Neuronal stem cell (in vitro differentiated cells): ENCODE measurements at places on chromosomes 12 and 14.

- no peak overlapping the region for H3K27ac ChIP-seq
- H3K27me3 ChIP-seq, result no peaks in the 10 kb centered on the region
- H3K36me3 ChIP-seq, result no peaks in the 10 kb centered on the region
- H3K4me3 ChIP-seq, result no peak overlapping the region
Observed at GRCh38 chr14:22505697-22506377, 83.2 kb downstream of the DAD1 start.

- H3K27me3 ChIP-seq, result no peaks in the 10 kb centered on the region
- H3K4me1 ChIP-seq, result no peaks in the 10 kb centered on the region
- no peak for DNase-seq
- H3K4me3 ChIP-seq, result no peak overlapping the region
- no peak overlapping the region for H3K27ac ChIP-seq
Observed at GRCh38 chr12:31272607-31273225, 53.2 kb downstream of the SINHCAF start.

DNA sequence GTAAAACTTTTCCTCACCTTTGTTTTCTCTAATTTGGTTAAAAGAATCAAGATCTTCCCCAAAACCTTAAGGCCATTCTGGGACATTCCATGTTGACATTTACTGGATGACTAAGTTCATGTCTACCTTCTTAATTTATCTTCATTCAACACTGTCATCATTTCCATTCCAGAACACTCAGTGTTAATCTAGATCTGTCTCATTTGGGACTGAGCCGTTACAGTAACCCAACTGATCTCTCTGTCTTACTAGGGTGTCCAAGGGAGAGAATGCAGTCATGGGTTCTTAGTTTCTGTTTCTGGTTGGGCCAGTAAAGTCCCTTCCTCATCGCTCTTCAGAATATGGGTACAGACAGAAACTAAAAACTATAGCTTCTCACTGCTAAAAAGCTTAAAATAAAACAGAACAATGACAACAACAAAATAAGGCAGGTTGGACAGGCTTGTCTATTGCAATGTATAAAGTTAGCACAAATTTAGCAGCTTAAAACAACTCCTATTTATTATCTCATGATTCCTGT lies 144.8 kb downstream of the ASCL1 start:
- no peak overlapping the region for H3K27ac ChIP-seq
- H3K4me3 ChIP-seq, result no peak overlapping the region
- DNase-seq, result no peak
- H3K4me1 ChIP-seq, result peaks cover 3% of the 10 kb centered on the region

DNA sequence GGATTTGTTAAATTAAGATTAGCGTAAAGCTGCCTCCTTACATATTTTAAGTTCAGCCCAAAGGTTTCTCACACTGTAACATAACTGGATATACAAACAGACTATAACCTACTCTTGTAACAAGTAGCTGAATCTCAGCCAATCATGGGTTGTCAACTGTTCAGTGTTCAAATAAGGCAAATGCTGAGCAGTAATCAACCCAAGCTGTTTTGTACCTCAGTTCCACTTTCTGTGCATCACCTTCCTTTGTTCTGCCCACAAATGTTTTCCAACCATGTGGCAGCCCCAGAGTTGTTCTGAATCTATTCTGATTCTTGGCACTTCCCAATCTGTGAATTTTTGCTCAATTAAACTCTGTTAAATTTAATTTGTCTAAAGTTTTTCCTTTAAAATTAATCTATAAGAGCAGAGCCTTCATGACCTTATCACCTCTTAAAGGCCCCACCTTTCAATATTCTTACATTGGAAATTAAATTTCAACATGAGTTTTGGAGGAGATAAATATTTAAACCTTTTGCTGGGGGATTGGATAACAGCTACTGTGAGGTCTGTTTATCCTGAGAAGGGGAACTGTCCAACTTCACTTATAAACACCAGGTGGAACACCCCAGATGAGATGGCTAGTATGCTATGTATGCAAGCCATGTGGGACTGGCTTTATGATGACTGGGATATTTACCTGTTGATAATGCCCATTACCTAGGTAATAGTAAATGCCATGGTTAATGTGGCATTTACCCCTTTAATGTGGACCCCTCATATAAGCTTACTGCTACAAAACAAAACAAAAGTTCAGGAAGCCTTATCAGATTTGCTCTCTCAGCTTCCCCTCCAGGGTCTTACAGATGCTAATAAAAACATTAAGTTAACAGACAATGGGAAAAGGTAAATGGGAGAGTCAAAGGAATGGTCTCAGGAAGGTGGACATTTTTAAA lies 42.2 kb upstream of the ARID2 start:
- H3K4me1 ChIP-seq, result no peaks in the 10 kb centered on the region
- no peak overlapping the region for H3K27ac ChIP-seq
- H3K4me3 ChIP-seq, result no peak overlapping the region
- no peaks in the 10 kb centered on the region for H3K27me3 ChIP-seq

GRCh38 chr14:45149602-45150001 lies 13.9 kb downstream of the FANCM start:
- H3K27ac ChIP-seq, result no peak overlapping the region
- H3K4me3 ChIP-seq, result no peak overlapping the region
- no peaks in the 10 kb centered on the region for H3K4me1 ChIP-seq

GRCh38 chr12:111359914-111360276 lies 9.0 kb downstream of the PHETA1 start:
- H3K27ac ChIP-seq, result no peak overlapping the region
- no peak for DNase-seq
- H3K4me1 ChIP-seq, result no peaks in the 10 kb centered on the region
- peaks cover 20% of the 10 kb centered on the region for H3K36me3 ChIP-seq

DNA sequence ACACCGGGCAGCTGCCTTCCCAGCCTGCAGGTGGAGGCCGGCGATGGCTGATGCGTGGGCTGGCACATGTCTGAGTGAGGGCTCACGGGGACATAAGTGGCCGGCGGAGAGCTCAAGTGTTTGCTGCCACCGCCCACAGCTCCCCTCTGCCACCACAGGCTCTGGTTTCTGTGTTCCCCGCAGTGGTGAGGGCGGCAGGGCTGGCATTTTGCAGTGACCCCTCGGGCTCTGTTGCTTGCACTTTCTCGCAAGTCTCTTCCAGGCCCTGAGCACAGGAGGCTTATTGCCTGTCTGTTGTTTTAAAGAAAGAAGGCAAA lies 271.0 kb upstream of the RTL1 start:
- H3K27me3 ChIP-seq, result no peaks in the 10 kb centered on the region
- no peak overlapping the region for H3K4me3 ChIP-seq
- no peak overlapping the region for H3K27ac ChIP-seq
- H3K36me3 ChIP-seq, result no peaks in the 10 kb centered on the region
- DNase-seq, result no peak
- H3K4me1 ChIP-seq, result peaks cover 8% of the 10 kb centered on the region

- DNase-seq, result no peak
- no peaks in the 10 kb centered on the region for H3K4me1 ChIP-seq
- no peaks in the 10 kb centered on the region for H3K36me3 ChIP-seq
- H3K27ac ChIP-seq, result no peak overlapping the region
- H3K27me3 ChIP-seq, result no peaks in the 10 kb centered on the region
Observed at GRCh38 chr12:9509464-9510161, 98.1 kb downstream of the KLRB1 start.

GRCh38 chr14:93857081-93857480 lies 68.8 kb upstream of the PRIMA1 start:
- no peaks in the 10 kb centered on the region for H3K4me1 ChIP-seq
- no peak overlapping the region for H3K4me3 ChIP-seq
- no peaks in the 10 kb centered on the region for H3K36me3 ChIP-seq

- no peak overlapping the region for H3K4me3 ChIP-seq
- no peak for DNase-seq
- no peaks in the 10 kb centered on the region for H3K27me3 ChIP-seq
- H3K4me1 ChIP-seq, result peaks cover 4% of the 10 kb centered on the region
Observed at GRCh38 chr14:68713782-68714181, 79.1 kb downstream of the ZFP36L1 start.

GRCh38 chr12:6229224-6230218 lies 29.3 kb downstream of the CD9 start:
- DNase-seq, result no peak
- peaks cover 54% of the 10 kb centered on the region for H3K4me1 ChIP-seq
- H3K36me3 ChIP-seq, result no peaks in the 10 kb centered on the region
- H3K27ac ChIP-seq, result no peak overlapping the region
- no peak overlapping the region for H3K4me3 ChIP-seq
- no peaks in the 10 kb centered on the region for H3K27me3 ChIP-seq

DNA sequence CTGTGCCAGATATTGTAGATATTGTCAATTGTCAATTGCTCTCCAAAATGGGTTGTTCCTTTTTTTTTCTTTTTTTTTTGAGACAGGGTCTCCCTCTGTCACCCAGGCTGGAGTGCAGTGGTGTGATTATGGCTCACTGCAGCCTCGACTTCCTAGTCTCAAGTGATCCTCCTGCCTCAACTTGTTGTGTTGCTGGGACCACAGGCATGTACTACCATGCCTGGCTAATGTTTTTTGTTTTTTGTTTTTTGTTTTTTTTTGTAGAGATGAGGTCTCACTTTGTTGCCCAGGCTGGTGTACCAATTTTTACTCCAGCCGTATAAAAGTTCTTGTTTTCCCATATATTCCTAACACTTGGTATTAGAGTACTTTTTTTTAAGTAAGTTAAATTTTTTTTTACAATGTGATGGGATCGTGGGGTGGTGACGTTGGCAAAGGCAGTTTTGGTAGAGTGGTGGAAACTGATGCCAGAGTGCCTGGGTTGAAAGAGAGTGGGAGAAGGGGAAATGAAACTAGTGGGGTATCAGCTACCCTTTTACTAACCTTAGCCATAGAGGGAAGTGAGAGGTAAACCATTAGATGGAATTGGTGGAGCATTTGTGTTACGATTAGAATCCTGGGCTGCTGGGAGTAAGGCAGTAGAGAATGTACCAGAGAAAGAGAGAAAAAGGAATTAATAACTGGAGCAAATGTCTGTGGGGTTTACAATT lies 33.0 kb upstream of the CFAP54 start:
- no peak for DNase-seq
- H3K27me3 ChIP-seq, result peaks cover 3% of the 10 kb centered on the region
- no peak overlapping the region for H3K4me3 ChIP-seq
- H3K27ac ChIP-seq, result no peak overlapping the region
- H3K4me1 ChIP-seq, result no peaks in the 10 kb centered on the region

DNA sequence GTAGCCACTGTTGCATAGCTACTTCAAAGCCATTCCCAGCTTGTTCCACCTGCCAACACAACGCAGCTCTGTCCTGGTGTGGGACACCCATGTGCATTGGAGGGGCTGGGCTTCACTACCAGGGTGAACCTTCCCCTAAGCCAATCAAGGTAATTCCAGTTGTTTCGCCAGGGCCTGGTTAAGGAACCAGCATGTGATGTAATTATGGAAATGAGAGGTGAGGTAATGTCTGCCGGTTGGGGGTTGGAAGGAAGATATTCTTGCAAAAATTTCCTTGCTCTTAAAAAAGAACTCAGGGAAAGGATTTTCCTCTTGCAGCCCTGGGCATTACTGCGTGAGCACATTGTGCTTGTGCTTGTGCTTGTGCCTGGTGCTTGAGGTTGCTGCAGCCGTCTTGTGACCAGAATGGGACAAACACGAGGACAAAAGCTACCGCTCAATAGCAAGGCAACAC lies 14.9 kb downstream of the TUBA1C start:
- H3K36me3 ChIP-seq, result no peaks in the 10 kb centered on the region
- H3K4me3 ChIP-seq, result no peak overlapping the region
- H3K4me1 ChIP-seq, result peaks cover 28% of the 10 kb centered on the region
- no peaks in the 10 kb centered on the region for H3K27me3 ChIP-seq

DNA sequence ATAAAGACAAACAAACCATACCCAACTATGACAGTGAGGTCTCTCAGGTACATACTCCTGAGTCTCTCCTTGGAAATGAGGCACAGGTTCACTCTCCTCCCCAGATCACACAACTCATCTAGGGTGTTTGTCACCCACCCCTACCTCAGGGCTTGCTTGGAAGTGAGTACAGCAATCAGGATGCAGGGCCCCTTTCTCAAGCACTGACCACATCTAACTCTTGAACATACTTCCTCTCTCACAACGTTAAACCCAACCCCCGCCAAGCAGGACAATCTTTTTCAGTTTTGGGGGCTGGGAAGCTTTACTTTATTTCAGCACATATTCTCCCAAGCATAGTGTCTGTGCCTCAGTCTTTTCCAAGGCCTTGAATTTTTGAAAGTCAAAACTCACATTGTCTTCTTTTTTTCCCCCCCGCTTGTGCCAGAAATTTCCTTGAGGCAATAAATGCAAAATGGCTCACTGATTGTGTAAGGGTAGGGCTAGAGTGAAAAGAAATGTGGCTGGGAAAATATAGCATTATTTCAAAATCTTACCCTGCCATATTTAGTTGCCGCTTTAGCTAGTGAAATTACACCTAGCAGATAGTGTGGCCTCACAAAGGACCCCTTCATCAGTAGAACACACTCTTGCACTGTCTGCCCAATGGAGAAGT lies 2.4 kb upstream of the GPR65 start:
- no peak overlapping the region for H3K4me3 ChIP-seq
- H3K27ac ChIP-seq, result no peak overlapping the region
- H3K27me3 ChIP-seq, result no peaks in the 10 kb centered on the region
- H3K36me3 ChIP-seq, result no peaks in the 10 kb centered on the region
- no peaks in the 10 kb centered on the region for H3K4me1 ChIP-seq

DNA sequence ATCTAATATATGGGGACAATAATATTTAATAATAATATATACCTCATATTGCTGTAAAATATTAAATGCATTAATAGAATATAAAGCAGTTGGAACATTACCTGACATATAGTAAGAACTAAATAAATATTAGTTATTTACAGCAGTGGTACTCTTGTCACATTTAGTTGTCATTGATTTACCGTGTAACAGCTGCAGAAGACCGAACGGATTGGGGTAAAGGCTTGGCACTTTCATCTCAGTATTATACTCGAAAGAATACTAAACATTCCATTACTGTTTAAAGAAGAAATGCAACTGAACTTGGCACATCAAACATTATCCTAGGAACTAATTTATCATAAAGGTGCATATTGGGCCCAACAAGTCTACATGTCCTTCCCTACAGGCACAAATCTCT lies 61.1 kb downstream of the ITPR2 start:
- H3K4me3 ChIP-seq, result no peak overlapping the region
- H3K27ac ChIP-seq, result no peak overlapping the region
- H3K36me3 ChIP-seq, result no peaks in the 10 kb centered on the region
- no peaks in the 10 kb centered on the region for H3K27me3 ChIP-seq
